Karpas-422 (cell line): ENCODE measurements at places on chromosomes 4 and X.
A peak's percentile ranks its signal among the peaks of the same experiment; 100 is the strongest.

DNA sequence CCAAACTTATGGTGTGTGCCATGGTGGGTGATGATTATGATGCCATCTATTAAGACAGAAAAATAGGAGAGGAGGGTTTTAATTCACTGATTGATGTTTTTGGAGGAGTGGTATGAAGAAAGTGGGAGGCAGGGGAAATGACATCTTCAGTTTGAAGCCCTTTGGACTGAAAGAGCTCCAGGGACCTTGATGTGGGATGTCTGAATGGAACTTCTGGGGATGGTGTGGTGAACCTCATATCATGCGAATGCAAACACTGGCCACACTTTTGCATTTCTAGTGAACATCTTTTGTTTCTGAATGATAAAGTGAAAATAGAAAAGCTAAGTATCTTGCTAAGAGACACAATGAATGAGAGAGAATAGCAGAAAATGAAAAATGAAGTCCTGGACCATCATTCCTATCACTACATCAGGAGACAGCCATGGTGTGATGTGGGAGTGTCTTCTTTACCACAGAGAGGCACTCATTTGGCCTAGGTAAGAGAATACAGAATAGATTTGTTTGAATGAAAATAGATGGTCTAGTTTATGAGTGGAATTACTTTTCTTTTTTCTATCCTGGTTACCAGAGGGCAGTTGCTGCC, 123.5 kb downstream of the ZNF827 start:
- DNase-seq, result no peak

GRCh38 chrX:154748712-154749339, 2.1 kb downstream of the GAB3 start:
- DNase-seq, result peak; percentile 90

DNA sequence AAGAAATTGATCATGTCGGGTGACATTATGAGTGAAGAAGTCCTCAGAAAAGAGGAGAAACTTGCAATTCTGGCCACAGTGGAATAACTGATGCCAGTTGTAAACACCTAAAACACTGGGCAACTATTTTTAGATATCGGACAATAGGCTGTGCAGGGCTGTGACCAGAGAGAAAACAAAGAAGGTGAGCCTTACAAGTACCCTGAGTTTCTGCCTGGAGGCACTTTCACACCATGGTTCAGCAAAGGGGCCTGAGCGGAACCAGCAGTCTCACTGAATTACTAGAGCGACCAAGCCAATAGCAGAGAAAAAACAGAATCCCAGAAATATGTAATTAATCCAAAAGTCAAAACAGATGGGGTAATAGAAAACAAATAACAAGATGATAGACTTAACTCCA, 11.2 kb downstream of the IRAK1 start:
- DNase-seq, result no peak

DNA sequence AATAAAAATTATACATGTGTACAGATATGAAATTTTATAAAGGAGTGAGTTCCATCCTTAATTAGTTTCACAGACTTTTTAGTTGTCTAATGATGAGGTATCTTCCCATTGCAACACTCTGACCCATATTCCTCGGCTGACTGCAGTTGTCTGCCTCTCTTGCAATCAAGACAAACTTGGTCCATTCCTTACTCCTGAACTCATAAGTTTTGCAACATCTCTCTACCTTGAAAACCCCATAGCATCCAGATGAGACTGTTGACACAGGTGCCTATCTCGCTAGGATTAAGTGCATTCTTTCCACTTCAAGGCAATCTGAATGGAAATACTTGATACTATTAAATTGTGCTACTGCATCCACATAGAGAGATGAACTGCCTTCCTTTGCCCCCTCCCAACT, 2.3 kb downstream of the XKRX start:
- no peak for DNase-seq

DNA sequence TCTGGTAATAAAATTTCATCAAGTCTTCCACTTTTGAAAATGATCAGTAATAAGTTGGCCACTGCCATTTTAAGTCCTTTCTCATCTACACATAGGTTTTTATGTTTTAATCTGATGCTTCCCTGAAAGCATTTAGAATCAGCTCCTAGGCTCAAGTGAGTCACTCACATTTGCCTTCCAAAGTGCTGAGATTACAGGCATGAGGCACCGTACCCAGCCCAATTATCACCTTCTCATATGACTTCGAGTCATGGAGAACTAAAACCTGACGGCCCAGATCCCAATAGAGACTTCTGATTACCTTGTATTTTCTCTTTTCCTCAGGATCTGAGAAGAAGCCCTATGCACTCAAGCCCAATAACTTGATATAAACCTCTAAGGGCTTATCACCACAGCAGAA, 140.8 kb downstream of the OPHN1 start:
- DNase-seq, result no peak

DNA sequence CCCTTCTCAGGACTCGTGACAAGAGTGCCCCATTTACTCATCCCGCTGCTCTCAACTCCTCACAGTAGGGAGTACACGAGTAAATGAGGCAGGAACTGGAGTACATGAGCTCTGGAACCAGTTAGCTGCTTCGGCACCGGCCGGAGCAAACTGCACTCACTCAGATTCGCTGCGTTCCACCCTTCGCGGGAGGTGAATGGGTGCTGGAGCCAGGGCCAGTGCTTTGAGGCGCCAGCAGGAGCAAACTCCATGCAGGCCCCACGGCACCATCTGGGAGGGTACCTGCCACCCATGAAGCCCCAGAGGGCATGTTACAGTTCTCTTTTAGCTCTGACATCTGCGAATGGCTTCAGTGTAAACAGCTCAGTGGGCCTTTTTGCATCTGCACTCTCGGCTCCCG, 315.5 kb upstream of the GK2 start:
- no peak for DNase-seq

GRCh38 chr4:106358899-106359298, 9.7 kb downstream of the GIMD1 start:
- DNase-seq, result no peak

DNA sequence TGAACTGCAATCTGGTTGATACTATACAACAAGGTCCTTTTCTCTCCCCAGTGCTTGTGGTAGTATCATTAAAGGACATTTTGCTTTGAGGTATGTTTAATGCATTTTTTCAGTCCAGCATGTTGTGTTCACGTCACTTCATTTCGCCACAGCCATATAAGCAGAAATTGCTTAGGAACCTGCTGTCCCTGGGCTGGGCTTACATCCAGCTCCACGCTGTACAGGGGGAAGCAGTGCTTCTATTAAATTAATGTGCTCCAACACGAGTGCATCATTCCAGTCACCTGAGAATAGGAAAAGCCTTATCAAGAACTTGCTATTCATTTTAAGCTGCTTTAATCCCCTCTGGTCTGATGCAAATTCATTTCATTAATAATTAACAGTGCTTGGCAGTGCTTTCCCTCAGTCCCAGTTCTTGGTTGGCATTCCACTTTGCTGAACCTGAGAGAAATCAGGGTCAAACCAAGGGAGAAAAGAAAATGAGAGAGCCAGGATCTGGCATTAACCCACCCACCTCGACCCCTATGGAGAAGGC, 47.4 kb upstream of the PTCHD1 start:
- no peak for DNase-seq

DNA sequence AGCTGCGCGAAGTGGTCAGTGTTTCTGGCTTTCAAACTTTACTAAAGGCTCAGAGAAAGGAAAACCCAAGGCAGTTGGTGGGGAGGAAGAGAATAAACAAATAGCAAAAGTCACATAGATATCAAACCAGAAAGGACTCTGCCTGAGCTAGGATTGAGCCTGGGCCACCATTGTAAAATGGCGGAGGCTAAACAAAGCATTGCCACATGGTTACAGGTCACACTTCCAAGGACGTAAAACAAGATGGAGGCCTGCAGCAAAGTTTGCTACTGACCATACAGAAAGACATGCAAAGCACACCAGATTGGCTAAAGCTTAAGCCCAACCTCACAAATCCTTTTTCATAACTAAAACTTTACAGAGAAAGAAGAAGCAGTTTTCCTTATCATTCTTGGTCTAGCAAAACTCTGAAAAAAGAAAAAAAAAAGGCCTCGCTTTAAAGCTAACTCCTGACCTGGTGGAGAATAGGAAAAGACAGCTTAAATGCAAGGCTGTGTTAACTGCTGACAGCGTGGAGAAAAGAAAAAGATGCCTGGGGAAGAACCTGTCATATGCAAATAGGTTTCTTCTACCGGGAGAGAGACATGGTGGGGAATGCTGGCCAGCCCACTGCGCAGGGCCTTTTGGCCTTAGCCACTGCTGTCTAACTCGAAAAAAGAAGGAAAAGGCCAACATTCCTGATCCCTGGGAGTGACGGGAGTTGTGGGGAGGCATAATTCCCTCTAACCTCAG, 81.8 kb upstream of the SMARCA5 start:
- DNase-seq, result no peak

DNA sequence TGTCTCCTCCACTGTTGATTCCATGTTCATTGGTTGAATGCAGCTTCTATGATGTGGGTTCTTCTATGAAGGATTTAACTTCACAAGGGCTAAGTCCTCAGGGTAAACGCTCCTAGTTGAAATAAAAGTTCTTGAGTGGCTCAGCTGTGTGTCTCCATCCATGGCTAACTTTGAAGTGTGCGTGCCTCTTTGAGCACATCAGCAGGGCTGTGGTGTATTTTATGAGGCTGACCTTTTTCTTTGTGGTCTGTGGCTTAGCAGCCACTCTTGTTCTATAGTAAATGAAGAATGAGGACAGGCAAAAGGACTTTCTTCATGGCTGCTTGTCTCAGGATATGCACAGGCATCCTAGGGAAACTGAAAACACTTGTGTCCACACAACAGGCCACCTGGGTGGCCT, 88.5 kb downstream of the KIT start:
- no peak for DNase-seq

GRCh38 chrX:105829011-105829410, 6.7 kb downstream of the NRK start:
- DNase-seq, result no peak

DNA sequence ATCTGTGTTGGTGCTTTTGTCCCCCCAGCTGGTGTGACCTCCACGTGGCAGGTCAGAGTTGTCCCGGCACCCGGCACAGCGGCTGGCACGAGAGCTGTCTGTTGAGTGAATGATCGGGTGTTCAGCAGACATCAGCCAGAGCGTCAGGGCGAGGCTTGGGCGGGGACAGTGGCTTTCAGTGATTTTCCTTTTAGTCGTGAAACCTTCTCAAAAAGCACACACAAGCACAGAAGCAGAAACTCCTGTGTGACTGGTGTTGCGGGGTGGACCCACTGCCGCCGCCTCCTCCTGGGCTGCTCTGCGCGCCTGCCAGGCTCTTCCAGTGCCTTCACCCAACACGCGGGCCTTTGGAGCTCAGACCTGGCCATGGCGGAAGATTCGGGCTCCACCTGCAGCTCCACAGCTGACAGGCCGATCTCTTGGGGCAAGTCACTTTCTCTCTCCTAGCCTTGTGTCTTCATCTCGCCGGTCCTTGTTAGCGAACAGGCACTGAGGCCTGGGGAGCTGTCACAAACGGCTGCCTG, 51.4 kb upstream of the HGFAC start:
- no peak for DNase-seq

GRCh38 chr4:66567551-66567950, 897.3 kb upstream of the EPHA5 start:
- no peak for DNase-seq

DNA sequence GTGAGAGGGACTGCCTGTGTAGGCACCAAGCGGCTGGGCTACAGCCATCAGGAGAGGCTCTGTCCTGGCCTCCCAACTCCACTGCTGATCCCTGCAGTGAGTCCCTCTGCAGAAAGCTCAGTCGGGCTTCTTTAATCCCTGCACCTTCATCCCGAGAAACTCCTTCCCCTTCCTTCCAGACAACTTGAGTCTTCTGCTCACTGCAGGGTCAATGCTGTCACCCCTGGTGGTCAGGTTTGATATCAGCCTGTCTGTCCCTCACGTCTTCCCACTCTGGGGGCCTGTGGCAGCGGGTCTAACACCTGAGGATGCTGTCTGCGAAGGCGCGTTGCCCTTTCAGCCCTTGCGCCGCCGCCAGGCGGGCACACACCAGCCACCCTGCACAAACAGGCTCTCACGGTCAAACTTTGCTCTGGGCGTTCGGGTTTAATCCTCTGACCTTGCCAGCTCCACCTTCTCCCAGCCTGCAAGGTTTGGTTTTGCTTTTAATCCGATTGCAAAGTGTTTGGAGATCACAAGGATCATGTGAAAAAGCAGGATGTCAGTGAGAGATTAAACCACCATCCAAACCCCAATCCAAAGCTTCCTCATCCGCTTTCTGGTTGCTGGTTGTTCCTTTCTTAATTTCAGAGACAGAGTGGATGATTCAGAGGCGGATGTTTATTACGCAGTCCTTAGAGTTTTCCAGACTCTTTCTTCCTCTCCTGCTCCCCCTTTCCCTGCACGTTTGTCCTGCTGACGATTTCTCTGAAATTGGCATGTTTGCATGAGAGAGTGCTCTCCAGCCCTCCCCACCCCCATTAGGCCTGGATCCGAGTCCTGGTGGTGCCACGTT, 74.8 kb upstream of the SLC34A2 start:
- DNase-seq, result no peak

DNA sequence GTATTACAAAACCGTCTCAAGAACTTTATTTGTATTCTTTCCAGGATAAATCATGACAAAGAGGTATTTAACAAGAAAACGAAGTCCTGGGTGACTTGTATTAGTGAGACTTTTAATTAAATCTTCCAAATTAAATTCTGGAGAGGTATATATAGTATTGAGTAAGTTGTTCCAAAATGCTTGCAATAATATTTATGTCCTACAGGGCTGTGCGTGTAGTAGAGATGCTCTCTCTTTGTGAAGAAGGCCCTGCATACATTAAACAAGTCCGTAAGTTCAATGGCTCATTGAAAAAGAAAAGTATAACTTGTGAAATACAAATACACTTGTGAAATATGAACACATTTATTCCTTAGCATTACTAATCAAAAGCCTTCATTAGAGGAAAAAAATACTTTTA, 211.4 kb downstream of the ARHGAP24 start:
- DNase-seq, result no peak

- no peak for DNase-seq
These were observed 4.9 kb downstream of the PORCN start for GRCh38 chrX:48513670-48514069.

- DNase-seq, result no peak
These were observed 352.1 kb downstream of the KCNIP4 start for GRCh38 chr4:21596521-21596920.

GRCh38 chrX:18582910-18583493, 88.9 kb downstream of the RS1 start:
- no peak for DNase-seq

- DNase-seq, result no peak
These were observed 198.6 kb downstream of the MAGEB5 start for GRCh38 chrX:26414534-26414933.
